ENCODE measurements at places on chromosomes 11 and 22.

DNA sequence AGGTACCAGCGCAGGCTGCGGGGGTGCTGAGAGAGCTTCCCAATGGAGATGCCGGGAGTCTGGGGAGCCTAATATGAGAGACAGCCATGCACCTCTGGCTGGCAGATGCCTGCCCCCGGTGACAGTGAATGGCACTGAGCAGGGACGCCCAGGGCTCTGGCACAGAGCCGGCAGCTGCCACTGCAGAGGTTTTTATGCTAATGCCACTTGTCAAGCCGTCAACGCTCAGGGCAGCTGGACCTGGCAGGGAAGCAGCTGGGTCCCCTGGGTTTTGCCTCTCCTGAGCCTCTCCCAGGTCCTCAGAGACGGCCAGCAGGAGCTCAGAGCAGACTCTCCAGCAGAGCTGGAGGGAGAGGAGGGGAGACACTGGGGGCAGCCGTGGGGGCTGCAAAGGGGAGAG, 573.6 kb downstream of the BUD13 start:
- no peak for DNase-seq

GRCh38 chr11:12007769-12008737, at the start of gene DKK3:
DKK3 (minus strand) TSS chr11:12008626; CDS start chr11:12008582, 44 bp downstream.
- no peak for DNase-seq

DNA sequence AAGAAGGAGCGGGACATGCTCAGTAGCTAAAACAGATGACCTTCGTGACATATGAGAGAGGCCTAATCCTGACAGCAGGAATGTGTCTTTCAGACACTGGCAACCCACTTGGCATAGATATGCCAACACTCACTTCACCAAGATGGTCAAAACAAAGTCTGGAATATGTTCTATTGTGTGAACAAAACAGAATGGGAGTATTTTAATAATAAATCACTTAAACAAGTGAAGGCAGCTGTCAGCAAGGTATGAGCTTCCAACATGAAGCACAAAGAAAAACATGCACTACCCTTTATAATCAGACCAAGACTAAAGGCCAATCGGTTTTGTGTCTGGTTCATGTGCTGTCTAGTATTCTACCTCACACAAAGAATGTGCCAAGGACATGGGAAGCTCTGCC, 23.1 kb downstream of the CCDC34 start:
- DNase-seq: no peak

- no peak for DNase-seq
These were observed 245.6 kb downstream of the BLID start for GRCh38 chr11:121870206-121871045.

DNA sequence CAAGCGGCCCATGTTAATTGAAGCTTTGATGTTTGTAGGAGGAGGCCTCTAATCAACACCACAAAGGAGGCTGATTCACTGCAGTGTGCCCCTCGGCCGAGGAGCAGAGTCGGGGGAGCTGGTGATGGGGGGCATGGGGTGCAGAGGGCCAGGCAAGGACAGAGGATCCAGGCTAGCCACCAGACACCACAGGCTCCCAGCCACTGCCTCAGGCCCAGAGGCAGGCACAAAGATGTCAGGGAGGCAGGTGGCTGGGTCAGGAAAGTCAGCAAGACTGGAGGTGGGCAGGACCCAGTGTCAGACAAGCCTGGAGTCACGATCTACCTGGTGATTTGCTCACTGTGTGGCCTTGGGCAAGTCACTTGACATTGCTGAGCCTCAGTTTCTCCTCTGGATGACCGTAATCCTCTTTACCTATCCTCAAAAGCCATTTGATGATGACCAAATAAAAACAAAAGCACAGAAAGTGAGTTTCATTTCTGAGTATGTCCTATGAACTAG, 121.0 kb downstream of the BUD13 start:
- DNase-seq: no peak

DNA sequence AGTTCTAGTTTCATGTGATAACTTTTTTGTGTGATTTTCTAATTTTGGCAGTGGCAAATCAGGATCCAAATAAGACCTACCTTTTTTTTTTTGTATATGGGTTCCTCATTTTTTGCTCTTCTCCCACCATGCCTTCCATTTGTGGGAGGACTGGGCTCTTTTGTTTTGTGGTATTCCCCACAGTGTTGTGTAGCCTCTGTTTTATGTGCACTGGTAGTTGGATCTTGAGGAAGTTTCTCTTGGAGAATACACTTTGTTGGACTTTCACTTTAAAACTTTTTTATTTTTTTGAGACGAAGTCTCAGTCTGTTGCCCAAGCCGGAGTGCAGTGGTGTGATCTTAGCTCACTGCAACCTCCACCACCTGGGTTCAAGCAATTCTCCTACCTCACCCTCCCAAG, 39.7 kb downstream of the PPP6R3 start:
- no peak for DNase-seq

DNA sequence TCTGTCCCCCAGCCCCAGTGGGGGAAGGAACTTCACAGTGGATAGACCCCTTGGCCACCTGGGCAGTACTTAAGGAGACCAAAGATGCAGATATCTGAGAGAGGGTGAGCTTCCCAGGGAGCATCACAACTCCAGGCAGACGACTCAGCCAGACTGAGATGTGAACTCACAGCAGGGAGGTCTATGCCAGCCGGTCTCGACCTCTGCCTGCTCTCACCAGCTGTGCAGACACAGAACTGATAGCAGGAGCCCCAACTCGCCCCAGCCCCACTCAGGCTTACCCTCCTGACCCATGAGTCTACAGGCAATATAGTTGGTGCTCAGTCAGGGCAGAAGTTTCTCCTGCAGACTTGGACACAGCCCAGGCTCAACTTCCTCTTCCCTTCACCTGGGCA, 29.7 kb upstream of the ACCSL start:
- DNase-seq: no peak

- DNase-seq: no peak
These were observed 189.3 kb downstream of the FAT3 start for GRCh38 chr11:92413757-92414513.

DNA sequence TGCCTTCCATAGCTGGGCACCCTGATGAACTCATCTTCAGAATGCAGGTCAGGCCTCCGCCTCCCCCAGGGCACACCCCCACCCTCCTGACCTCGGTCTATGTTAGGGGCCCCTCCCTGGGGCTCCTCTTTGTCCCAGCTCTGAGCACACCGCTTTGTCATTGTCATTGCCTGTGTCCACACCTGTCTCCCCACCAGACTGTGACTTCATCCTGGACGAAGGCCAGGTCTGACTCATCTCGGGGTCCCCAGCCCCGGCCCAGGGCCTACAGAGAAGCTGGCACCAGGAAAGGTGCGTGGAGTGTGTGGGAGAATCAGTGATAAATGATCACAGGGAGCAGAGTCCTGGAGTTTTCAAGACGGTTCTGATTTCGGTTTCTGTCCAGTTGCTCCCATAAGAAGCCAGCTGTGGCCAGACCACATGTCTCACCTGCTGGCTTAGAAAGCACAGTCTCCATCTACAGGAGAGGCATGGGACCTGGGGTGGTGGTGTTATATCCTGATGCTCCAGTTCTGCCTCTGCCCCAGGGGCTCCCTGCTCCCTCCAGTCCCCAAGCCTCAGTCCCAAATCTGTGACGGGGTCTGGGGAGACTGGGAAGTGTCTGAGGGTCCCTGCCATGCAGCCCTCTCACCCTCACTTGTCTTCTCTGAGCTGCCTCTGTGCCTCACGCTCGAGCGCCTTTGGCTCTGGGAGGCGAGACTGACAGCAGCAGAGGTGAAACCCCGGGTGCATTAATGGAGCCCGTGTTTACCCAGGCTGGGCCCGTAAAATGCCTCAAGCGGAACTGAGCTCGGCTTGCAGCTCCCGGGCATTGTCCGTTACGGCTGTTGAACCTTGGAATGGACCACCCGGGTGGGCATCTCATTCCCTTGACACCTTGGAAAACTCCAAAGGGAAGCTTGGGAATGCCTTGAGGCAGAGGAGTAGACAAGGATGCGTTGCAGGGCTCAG, 85.5 kb upstream of the WNT11 start:
- DNase-seq: no peak
